ENCODE measurements at places on chromosomes 16 and 17.

DNA sequence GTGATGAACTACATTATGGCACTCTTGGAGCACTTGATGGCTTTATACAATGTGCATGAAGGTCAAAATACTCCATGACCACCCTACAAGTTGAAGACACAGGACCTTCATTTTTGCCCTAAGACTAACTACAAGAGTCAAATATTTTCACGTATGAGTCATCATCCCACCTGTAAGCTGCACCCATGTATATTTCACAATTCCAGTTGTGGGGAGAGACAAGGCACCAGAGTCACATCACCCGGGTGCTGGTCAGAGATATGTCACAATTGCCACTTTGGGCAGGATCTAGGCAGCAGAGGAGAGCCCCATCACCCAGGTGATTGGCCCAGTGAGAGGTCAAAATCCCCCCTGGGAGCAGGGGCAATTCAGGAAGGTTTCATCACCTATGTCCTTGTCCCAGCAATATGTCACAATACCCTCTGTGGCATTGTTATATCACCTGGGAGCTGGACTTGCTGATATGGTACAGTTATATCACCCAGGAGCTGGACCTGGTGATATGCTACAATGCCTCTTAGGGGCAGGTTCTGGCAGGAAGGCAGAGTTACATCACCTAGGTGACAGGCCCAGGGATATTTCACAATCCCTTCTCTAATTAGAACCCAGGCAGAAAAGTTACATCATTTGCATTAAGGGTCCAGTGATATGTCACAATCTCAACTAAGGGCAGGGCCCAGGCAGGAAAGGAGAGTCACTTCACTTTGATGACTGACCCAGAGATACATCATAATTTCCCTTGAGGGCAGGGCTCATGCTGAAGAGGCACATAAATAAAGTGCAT is 1839.2 kb downstream of the TP53TG3F start:
- DNase-seq: no peak

- no peak for DNase-seq
These were observed at the start of gene IRX6 for GRCh38 chr16:55323637-55324271. IRX6 (plus strand) TSS chr16:55324203; CDS start chr16:55325092, 889 bp downstream.

GRCh38 chr16:87499189-87499486 is 6.3 kb upstream of the ZCCHC14 start:
- peak; percentile 82 for DNase-seq

DNA sequence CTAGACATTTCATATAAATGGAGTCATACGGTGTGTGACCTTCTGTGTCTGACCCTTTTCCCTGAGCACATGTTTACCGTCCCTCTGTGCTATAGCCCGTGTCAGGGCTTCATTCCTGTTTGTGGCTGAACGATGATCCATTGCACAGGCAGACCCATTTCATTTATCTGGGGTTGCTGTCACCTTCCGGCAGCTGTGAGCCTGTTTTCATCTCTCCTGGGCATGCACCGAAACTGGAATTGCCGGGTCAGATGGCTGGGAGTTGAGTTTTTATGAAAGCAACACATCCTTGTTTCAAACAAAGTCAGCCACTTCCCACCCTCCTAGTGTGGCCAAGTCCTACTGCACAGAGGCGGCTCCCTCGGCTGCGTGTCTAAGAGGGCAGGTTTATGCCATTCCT is 25.5 kb downstream of the BAIAP2 start:
- DNase-seq: no peak

DNA sequence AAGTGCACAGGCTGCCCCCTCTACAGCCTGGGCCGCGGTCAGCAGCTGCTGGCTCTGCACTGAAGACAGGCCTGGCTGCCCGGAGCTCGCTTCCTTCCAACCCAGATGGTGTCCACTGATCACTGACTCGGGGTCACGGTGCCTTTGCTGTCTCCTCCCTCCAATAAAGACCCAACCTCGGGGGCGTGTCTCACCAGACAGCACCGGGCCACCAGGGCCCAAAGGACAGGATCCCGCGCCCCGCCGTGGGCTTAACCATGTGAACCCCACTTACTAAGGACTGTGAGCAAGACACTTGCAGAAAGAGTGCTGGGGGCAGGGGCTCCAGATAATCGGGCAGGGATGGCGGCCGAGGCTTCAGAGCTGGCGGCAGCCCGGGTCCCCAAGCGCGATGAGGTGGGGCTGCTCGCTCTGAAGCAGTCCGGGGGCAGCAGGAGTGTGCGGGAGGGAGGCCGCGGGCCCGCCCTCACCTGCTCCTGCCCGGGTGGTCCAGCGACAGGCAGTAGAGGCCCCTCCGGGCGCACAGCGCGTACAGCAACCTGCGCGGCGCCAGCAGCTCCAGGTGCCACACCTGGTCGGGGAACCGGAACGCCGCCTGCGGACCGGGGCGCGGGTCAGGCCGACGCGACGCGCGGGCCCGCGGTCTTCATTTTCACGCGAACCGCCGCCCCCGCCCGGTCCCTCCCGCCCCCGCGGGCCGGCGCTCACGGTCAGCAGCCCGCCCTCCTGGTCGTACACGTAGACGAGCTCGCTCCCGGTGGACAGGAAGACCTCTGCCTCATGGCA is 502 bp downstream of the FAAP100 start:
- DNase-seq: peak; percentile 35

- no peak for DNase-seq
These were observed 59.6 kb upstream of the CDH13 start for GRCh38 chr16:82567175-82567574.

- no peak for DNase-seq
These were observed 47.7 kb downstream of the SMURF2 start for GRCh38 chr17:64614266-64615027.

- peak; percentile 20 for DNase-seq
These were observed 64.6 kb downstream of the CYTH1 start for GRCh38 chr17:78717431-78717980.

DNA sequence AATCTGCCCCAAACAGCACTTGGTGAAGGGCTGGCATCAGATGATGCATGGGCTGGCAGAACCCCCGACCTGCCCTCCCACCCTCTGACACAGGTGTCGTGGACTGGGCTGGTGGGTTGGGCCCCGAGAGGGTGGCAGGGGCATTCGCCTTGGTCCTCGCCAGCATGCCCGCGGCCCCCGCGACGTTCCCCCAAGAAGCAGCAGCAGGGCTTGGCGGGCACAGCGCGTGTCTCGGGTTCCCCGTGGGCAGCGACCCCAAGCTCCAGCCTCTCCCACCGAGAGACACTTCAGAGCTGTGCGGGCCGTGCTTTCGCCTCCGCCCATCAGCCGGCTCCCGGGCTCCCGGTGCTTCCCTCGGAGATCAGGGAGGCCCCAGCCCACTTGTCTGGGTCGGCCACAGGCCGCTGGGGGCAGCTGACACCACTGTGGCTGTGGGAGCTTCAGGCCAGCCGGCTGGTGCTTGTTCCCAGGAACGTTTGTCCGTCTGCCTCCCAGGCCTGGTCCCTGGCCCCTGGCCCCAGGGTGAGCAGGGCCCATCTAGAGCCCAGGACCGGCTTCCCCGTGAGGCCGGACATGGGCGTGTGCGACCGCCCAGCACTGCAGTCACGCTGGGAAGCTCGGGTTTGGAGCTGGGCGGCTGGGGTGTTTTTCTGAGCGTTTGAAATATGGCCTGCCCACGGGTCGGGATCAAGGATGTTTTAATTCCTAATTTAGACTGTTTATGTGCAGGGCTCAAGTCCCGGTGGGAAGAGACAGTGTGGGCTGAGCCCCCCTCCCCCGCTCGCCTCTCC is 16.6 kb downstream of the CACNA1H start:
- no peak for DNase-seq

GRCh38 chr16:10386517-10387100 is 748 bp downstream of the ATF7IP2 start:
- DNase-seq: no peak

- no peak for DNase-seq
These were observed 8.0 kb upstream of the SLC35B1 start for GRCh38 chr17:49715717-49716279.

GRCh38 chr16:66842765-66843164 is 1.4 kb upstream of the CA7 start:
- no peak for DNase-seq

DNA sequence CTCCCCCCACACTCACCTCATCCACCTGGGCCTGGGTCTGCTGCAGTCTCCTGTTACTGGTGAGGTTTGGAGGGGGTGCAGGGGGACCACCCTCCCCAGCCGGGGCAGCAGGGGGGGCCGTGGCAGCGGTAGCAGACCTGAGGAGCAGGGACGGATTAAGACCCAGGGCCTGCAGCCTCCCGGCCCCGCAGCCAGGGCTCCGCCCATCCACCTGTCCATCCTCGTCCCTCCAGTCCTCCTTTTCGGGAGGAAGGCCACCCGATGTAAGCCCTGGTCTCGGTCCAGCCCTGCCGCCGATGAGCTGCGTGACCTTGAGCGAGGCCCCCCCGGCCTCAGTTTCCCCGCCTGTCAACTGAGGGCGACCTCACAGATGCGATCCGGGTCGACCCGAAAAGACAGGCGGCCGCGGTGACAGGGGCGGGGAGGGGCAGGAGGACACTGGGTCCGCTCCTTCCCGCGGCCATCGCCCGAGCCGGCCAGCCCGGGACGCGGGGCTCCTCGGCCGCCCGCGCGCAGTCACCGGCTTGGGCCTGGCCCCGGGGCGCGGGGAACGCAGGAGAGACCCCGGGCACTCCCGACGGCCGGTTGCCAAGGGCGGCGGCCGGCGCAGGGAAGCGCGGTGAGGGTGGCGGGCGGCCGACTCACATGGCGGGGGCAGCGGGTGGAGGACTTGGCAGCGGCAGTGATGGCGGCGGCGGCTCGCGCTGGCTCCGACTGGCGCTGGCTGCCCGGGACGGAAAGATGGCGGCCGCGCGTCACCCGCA is at the start of gene VAMP2:
VAMP2 (minus strand) TSS at position 716 of the 764 bp plus-strand sequence; CDS start at position 647, 69 bp downstream.
- peak; percentile 68 for DNase-seq

GRCh38 chr17:74892974-74893911 is at the start of gene FADS6:
FADS6 (minus strand) TSS chr17:74893633; CDS start chr17:74893595, 38 bp downstream.
- DNase-seq: no peak

DNA sequence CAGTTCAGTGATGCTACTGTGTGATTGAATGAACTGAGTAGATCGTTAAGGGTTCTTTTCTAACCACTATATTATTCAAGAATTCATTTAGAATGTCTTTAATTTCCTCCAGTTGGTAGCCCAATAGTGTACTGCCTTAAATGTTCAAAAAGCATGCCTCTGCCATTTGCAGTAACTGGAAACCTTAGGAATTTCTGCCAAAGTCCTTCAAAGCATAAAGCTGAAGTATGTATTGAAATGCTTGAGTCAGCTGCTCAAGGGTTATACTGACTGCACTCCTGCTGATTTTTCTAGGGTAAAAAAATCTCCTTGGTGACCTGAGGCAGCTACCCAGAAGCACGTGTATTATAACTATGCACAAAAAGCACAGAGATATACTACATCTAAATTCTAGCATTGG is 56.5 kb downstream of the SNTB2 start:
- DNase-seq: peak; percentile 48

- no peak for DNase-seq
These were observed 4.5 kb downstream of the ATMIN start for GRCh38 chr16:81040131-81040530.

GRCh38 chr17:4124999-4125398 is 17.8 kb downstream of the ZZEF1 start:
- DNase-seq: no peak

GRCh38 chr16:9042964-9043680 is 48.3 kb upstream of the HAPSTR1 start:
- peak; percentile 52 for DNase-seq

- DNase-seq: no peak
These were observed 7.5 kb downstream of the KRT12 start for GRCh38 chr17:40859536-40859935.

DNA sequence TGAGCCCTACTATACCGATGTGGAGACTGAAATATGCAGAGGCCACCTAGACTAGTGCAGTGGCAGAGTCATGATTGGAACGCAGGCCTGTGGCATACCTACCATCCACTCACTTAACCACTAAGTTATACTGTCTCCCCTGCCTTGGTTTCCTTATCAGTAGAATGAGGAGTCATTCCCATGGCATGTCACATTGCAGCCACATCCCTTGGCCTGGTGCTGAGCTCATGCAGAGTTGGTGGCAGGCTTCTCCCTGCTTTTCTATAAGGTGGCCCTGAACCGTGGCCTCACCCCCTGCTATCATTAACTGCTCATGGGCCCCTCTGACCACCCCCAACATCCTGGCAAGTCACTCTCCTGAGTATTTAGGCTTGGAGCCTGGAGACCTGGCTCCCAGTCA is 212.5 kb downstream of the KATNIP start:
- DNase-seq: peak; percentile 24

GRCh38 chr17:32877164-32877764 is 340 bp upstream of the MYO1D start:
- DNase-seq: peak; percentile 80

GRCh38 chr16:5621826-5622225 is 524.2 kb upstream of the EEF2KMT start:
- DNase-seq: no peak

GRCh38 chr17:6676802-6677157 is 25.2 kb downstream of the C17orf100 start:
- DNase-seq: no peak

- DNase-seq: no peak
These were observed 37.9 kb downstream of the PIGL start for GRCh38 chr17:16254773-16255400.

DNA sequence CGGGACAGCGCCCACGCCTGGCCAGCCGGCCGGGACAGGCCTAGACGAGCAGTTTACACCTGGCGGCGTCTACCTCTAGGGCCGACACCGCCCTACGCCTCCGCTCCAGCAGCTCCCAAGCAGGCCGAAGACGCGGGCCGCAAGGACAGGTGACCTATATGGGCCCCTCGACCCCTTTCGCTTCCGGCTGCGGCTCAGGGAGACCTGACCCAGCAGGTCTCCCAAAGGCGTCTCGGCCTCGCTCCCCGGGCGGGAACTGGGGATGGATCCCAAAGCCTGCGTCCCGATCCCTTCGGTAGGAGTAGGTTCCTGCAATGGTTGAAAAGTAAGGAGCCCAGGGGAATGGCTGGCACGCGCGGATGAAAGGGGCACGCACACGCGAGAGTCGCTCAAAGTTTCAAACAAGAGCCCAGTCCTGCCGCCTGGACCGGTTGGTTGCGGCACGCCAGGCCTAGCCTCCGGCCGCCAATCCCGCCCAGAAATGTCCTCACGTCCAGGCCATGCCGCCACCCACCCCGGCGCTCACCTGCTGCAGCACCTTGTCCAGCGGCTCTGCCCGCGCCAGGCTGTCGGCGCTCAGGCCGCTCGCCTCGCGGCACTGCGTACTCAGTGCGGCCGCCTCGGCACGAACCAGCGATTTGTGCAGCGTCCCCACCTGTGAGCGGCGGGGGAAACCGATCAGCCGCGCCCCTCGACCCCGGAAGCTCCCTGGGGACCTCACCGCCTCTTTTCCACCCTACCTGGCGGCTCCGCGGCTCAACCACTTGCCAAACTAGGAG is 630 bp downstream of the ESRP2 start:
- no peak for DNase-seq

DNA sequence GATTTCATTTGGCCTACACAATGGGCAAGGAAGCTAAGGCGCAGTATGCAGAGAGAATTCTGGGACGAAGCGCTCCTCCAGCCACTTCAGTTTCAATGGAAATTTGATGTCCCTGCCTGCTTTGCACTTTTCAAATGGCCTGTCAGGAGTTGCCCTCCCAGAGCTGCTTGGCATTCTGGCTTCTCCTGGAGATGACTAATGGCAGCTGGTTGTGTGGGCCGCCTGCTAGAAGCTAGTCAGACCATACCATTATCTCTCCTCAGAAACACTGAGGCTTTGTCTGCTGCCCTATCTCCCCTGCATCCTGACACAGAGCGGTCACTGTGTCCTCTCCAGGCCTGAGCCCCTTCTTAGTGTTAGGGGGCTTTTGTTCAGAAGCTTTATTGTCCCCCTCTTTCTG is 180.1 kb downstream of the SPECC1 start:
- peak; percentile 35 for DNase-seq

GRCh38 chr16:1379304-1380076 is 27.8 kb downstream of the GNPTG start:
- DNase-seq: peak; percentile 18
